Activated CD4-positive, alpha-beta T cell treated with anti-CD3 and anti-CD28 coated beads for 36 hours (primary cell): ENCODE measurements at places on chromosomes 2 and 18. TPM values are rescaled to one million over a fixed set of nuclear protein-coding genes. Genes with fewer than 3 reads are reported as not detected.

DNA sequence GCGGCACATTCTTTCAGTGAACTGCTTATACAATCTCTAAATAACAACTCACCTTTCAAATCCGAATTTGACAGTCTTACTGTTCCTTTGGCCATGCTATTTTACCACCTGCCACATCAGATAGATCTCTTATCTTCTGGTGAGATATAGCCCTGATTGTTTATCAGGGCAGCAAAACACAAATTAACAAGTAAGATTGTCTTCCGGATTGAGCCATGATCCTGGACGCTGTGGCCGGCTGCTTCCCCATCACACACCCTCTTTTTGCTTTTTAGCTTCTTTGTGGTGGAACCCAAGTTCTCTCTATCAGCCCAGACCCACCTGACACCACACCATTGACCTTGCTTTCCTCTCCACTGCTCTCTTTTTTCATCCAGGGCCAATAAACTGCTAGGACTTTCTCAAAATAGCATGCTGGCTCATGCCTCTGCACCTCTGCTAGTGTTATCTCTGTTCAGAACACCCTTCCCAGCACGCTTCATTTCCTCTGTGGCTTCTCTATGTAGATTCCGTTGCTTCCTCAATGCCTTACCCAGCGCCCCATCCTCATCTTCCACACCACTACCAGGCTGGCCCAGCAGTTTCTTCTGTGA lies 111.8 kb upstream of the CNTNAP5 start:
- peaks cover 8% of the 10 kb centered on the region for H3K27me3 ChIP-seq
- H3K27ac ChIP-seq: no peak overlapping the region
- H3K4me3 ChIP-seq: no peak overlapping the region
- H3K4me1 ChIP-seq: no peaks in the 10 kb centered on the region
- DNase-seq: no peak

DNA sequence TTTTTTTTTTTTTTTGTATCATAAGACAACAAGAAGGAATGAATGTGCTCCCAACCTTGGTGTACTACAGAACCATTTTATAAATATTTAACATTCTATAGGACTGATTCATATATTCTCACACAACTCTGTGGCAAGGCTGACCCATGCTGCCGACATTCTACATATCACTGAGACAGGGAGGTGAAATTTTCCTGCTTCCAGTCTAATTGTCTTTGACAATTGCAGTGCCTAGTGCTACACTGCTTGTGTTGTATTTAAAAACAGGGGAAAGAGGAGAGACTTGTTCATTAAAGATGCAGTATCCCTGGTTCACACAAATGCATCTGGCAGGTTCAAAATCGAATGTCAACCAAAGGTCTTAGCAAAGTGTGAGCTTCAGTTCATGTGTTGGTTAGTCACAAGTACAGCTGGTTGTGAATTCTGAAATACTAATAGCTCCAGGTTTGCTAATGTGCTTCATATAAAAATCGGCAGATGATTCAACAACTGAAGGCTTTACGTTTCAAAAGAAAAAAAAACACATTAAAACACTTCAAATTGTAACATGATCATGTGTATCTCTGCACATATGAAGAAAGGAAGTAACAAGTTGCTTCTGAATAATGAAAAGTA lies 130.8 kb downstream of the FIGN start:
- H3K36me3 ChIP-seq: no peaks in the 10 kb centered on the region
- DNase-seq: no peak
- H3K27me3 ChIP-seq: no peaks in the 10 kb centered on the region
- H3K4me3 ChIP-seq: no peak overlapping the region

DNA sequence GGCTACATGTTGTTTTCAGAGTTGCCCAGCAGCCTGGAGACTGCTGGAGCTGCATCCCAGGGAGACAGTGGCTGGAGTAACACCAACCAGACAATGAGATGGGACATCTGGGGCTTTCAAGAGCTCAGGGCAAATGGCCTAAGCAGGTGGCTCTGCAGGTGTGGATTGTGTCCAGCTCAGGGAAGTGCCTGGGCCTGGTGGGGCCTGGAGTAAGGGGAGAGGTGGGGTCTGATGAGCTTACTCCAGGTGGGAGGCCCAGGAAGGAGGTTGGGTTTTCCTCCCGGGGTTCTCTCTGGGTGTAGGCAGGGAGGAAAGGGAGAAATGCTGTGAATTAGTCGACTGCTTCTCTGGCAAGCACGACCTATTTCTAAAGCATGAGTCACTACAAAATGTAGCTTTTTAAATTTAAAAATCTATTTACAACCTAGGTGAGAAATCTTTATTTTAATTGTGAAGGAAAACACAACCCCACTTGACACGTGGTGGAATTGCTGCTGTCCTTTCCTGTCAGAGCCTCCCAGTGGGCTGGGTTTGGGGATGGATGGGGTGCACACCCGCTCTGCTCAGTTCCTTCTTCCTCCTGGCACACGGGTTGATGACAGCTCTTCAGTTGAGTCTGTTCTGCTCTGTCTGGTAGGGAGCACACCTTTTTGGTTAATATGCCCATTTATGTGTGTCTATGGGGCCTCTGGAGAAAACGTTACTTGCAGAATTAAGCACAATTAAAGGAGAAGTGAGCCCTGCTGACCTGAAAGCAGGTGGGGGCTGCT lies 81.6 kb downstream of the SH3RF3 start:
- H3K36me3 ChIP-seq: no peaks in the 10 kb centered on the region
- peaks cover 50% of the 10 kb centered on the region for H3K4me1 ChIP-seq
- H3K27ac ChIP-seq: no peak overlapping the region

GRCh38 chr18:12106471-12106870 lies 12.8 kb downstream of the ANKRD62 start:
- H3K4me3 ChIP-seq: no peak overlapping the region
- H3K27ac ChIP-seq: no peak overlapping the region

DNA sequence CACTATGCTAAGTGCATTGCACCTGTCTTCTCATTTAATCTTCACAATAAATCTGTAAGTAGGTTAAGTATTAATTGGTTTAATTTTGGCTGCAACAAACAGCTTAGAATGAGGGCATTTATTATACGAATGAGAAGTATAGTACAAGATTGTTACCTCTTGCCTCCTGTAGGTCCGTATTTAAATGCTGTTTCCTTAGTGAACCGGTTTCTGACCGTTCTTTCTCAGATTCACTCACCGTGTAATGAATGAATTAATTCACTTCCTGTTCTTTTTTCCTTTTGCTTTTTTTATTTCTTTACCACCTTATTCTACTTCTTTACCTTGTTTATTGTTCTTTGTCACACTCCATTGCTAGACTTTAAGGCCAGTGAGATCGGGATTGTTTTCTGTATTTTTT lies 153.8 kb upstream of the RASGRP3 start:
- no peak overlapping the region for H3K4me3 ChIP-seq
- H3K4me1 ChIP-seq: peaks cover 26% of the 10 kb centered on the region
- no peaks in the 10 kb centered on the region for H3K36me3 ChIP-seq
- peaks cover 3% of the 10 kb centered on the region for H3K27me3 ChIP-seq
- DNase-seq: no peak

- DNase-seq: no peak
- H3K36me3 ChIP-seq: no peaks in the 10 kb centered on the region
- H3K27me3 ChIP-seq: peaks cover 2% of the 10 kb centered on the region
- no peak overlapping the region for H3K4me3 ChIP-seq
- no peaks in the 10 kb centered on the region for H3K4me1 ChIP-seq
Measured at GRCh38 chr18:50839996-50840395, 20.2 kb upstream of the MRO start.

- no peaks in the 10 kb centered on the region for H3K27me3 ChIP-seq
- H3K27ac ChIP-seq: no peak overlapping the region
- H3K4me3 ChIP-seq: no peak overlapping the region
Measured at GRCh38 chr2:10253596-10254372, 48.9 kb upstream of the HPCAL1 start.

DNA sequence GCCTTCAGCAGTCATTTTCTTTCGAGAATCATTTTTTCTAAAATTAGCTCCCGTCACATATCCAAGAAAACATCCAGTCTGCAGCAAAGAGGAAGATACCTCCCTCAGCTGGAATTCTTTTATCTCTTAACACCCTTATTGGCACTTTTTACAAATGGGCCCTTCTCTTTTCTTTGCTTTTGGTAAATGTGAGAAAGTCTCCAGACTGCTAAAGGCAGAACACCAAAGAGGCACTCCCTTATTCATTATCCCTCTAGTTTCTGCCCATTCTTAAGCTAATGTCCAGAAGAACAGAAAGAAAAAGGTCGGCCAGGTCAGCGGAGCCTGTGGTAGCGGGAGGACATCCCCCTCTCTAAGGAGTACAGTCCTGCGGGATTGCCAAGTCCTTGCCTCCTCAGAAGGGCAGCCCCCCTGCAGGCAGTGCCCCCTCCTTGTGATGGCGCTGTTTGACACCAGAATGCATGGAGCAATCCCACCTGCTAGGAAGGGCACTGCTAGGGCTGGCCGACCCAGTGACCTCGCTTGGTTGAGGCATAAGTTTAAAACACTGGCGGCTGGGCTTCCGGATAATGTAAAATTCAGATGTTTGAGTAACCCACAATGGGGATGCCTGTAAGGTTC lies 34.0 kb downstream of the ST6GAL2 start:
- H3K4me1 ChIP-seq: no peaks in the 10 kb centered on the region
- no peak for DNase-seq
- no peaks in the 10 kb centered on the region for H3K27me3 ChIP-seq
- H3K36me3 ChIP-seq: no peaks in the 10 kb centered on the region

DNA sequence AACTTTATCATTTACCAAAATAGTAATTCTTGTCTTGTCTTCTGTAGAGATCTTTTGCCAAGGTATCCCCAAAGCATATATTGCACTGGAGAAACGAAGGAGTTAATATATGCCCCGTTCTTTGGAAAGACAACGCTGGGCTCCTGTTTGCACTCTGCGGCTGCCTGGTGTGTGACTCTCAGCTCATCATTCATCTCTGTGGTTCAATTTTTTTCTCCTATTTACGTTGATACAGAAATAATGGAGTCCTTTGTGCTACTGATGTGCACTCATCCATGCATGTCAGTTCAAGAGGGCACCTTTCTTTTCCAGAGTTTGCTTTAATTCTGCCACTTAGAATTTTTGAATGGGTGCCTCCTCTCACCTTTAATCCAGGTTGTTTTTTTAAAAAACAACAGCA lies 655.5 kb downstream of the DCDC2C start:
- no peaks in the 10 kb centered on the region for H3K4me1 ChIP-seq
- no peak overlapping the region for H3K4me3 ChIP-seq
- DNase-seq: no peak
- no peak overlapping the region for H3K27ac ChIP-seq

- no peaks in the 10 kb centered on the region for H3K27me3 ChIP-seq
- H3K27ac ChIP-seq: no peak overlapping the region
- H3K4me1 ChIP-seq: no peaks in the 10 kb centered on the region
- no peaks in the 10 kb centered on the region for H3K36me3 ChIP-seq
Measured at GRCh38 chr2:187136646-187137045, 287.7 kb upstream of the ZSWIM2 start.

DNA sequence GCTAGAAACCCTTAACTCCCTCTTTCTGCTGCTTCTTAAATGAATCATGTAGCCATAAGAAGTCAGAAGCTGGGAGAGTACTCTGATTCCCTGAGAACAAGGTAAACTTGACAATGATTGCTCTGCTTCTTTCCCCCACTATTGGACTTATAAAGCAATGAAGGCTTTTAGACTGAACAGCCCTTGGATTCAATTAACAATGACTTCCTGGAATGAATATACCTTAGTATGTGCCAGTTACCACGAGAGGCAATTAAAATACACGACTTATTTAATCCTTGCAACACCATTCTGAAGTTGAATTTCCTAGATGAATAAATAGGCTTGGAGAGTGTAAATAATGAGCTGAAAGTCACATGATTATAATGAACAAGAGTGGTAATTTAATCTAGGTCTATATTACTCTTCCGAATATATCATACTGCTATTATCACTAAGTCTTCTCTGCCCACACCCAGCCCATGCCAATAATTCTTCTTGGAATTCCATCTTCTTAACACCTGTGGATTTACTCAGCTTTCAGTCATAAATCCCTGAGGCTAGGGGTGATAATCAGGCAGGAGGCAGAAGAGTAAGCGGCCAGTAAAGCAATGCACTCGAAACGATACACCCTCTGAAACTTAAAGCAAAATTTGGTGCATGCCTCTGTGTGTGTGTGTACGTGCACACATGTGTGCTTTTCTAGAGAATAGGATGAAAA lies 170.2 kb downstream of the ATAD2B start:
- H3K27ac ChIP-seq: no peak overlapping the region
- H3K4me3 ChIP-seq: no peak overlapping the region
- no peaks in the 10 kb centered on the region for H3K27me3 ChIP-seq
- H3K4me1 ChIP-seq: peaks cover 5% of the 10 kb centered on the region
- DNase-seq: no peak
- peaks cover 27% of the 10 kb centered on the region for H3K36me3 ChIP-seq

SP140 gene
- total RNA-seq: 84.2 TPM

KLF7 gene
- 21.9 TPM for total RNA-seq

NEU4 gene
- 0.76 TPM for total RNA-seq

SLC4A3 gene
- 0.16 TPM for total RNA-seq

PHLPP1 gene
- total RNA-seq: 8.5 TPM

KHK gene
- total RNA-seq: 10.6 TPM

C2orf81 gene
- 4.9 TPM for total RNA-seq

PLCD4 gene
- total RNA-seq: 0.18 TPM

GALNT3 gene
- 3.0 TPM for total RNA-seq
